ENCODE measurements at places on chromosomes 5 and 9. TPM values are rescaled to one million over a fixed set of nuclear protein-coding genes. Genes with fewer than 3 reads are reported as not detected.
A peak's percentile ranks its signal among the peaks of the same experiment; 100 is the strongest.

The KIF3A gene
- 19.9 TPM for total RNA-seq

DNA sequence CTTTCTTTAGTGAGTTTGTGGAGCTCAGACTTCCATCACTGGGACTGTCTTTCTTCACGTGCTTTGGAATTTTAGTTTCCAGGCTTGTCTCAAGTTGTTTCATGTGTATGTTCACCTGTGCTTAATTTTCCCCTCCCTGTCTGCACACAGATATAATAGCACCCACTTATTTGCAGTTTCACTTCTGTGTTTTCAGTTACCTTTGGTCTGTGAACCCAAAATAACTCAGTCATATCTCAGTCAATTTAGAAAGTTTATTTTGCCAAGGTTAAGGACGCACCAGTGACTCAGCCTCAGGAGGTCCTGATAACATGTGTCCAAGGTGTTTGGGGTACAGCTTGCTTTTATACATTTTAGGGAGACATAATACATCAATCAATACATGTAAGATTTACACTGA lies 330.4 kb downstream of the ICE1 start:
- DNase-seq, result no peak

GRCh38 chr9:136804509-136805206 lies 3.1 kb upstream of the RABL6 start:
- DNase-seq, result no peak

The TMCO6 gene
- 24.1 TPM for total RNA-seq

- no peak for DNase-seq
These were observed 393.1 kb downstream of the TMEM232 start for GRCh38 chr5:110333384-110333783.

- DNase-seq, result no peak
These were observed 81.2 kb upstream of the MAP3K1 start for GRCh38 chr5:56734091-56734694.

- peak; percentile 52 for DNase-seq
These were observed 14.7 kb downstream of the DIAPH1 start for GRCh38 chr5:141603923-141604717.

The OR2V1 gene
- not detected for total RNA-seq

GRCh38 chr9:98484162-98484561 lies 224.6 kb downstream of the GABBR2 start:
- DNase-seq, result no peak

DNA sequence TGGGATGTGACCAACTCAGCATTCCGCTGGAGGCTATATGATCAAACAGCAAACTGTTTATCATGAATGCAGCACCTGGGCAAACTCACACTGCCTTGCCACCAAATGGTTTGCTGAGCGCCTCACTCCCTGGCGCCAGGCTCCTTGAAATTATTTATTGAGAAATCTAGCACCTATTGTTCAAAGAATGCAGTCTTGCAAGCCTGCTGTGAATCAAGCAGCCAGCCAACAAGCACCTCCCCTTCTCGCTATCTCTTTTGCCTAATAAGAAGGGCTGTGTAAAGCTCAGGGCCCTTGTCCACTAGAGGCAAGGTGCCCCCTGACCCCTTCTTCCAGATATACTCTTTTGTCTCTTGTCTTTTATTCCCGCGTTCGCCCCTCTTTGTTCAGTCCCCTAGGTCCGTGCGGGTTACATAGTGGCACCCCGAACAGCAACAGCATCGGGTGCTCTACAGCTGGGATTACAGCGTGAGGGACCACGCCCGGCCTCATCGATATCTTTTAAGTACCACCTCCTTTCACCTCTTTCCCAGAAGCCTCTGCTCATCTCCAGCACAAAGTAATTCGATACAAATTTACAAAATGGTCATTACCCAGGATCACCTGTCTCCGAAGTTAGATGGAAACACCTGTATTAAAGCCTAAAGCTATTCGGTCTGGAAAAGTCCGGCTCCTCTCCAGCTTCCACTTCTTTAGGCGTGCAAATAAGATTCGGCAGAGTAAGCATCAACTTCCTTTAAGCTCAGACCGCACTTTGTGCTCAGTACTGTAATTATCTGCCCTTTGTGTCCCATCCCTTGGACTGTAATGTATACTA lies 896 bp downstream of the RIGI start:
- DNase-seq, result no peak

DNA sequence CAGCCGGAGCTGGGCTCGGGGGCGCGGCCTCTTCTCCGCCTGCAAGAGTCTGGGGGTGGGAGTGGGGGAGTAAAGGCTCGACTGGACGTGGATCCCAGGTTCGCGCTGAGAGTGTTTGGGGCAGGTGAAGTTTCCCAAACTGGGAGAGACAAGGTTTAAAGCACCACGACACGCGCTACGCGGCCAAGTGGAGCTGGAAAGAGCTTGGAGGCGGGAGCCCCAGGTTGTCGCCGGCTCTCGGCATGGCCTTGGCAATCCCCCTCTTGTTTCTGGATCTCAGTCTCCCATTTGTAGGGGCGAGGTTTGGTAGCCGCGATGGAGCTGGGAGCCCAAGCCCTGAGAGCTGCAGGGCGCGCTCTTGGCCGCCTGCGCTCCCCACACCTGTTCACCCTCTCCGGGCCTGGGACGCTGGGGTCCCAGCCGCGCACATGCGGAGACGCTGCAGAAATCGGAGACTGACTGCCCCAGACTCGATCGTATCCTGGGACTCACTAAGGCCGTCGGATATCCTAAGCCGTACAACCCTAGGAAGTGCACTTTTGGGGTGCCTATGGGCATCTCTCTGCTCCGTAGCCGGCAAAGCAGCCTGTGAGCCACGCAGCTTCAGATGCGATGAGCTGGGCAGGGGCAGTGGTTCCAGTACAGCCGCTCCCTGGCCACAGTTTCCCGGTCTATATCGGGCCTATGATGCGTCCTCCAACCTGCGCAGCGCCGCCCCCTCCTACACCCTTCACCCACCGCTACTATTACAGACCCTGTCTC lies 937 bp downstream of the TMOD1 start:
- DNase-seq, result peak; percentile 48

DNA sequence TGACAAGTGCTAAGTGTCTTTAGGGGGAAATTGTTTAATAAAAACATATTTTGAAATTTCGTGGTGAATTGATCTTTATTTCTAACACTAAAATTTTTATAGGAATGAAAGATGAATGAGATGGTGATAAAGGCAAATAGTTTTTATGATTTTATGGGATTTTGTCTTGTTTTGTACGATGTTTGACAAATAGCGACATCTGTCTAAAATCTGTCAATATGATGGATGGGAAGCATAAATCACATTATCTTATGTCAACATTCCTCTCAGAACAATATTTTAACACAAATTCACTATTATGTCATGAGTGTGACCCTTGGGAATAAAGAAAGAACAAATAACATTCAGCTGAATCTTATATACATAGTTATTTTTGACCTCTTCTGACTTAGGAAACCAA lies 852.0 kb upstream of the CDH6 start:
- no peak for DNase-seq

- DNase-seq, result no peak
These were observed 34.5 kb upstream of the LMNB1 start for GRCh38 chr5:126742425-126742824.

The JAKMIP2 gene
- total RNA-seq, result 1.3 TPM

DNA sequence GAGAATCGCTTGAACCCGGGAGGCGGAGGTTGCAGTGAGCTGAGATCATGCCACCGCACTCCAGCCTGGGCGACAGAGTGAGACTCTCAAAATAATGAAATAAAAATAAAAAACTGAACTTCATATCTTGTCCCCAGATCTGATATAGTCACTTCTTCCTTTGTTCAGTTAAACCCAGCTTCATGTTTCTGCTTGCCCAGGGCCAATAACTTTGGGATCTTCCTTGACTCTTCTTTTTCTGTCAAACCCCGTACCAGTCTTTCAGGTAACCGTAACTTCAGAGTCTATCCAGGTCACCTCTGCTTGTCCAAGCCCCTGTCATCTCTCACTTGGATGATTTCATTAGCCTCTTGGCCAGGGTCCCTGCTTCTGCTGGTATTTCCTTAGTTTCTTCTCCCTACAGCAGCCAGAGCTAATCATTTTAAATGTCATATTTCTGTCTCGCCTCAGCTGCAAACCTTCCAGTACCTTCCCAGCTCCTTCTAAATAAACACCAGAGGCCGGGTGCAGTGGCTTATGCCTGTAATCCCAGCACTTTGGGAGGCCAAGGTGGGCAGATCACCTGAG lies 19.7 kb upstream of the ABL1 start:
- no peak for DNase-seq

DNA sequence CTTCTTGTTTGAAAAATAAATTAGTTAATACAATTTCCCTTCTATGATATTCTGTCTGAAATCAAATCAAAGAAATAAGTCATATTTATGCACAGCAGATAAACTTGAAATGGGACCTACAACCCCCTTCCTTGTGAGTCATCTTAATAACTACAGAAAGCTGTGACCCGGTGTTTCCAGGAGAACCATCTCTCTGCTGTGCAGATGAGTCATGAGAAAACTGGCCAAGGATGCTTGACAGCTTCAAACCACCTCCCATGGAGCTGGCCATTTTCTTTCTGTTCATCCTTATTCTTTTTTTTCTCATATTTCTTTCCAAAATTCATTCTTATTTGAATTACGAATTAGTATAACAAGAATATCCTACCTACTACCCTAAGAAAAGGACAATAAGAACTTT lies 43.4 kb upstream of the NR4A3 start:
- DNase-seq, result no peak

DNA sequence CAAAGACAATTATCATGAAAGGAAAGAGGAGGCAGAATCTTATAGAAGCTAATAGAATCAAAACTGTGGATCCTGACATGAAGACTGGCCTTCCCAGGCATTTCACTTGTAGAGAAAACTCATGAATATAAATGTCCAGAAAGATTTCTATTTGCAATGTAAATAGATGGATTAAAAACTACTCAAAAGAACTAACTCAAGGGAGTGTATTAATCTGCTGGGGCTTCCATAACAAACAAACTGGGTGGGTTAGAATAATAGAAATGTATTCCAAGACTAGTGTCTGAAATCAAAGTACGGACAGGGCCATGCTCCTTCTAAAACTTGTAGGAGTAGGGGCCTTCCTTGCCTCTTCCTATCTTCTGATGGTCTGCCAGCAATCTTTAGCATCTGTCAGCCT lies 267.4 kb downstream of the ADAMTSL1 start:
- no peak for DNase-seq

The ZFP37 gene
- 4.3 TPM for total RNA-seq

The CCDC192 gene
- 1.2 TPM for total RNA-seq

The ELP1 gene
- 24.2 TPM for total RNA-seq

DNA sequence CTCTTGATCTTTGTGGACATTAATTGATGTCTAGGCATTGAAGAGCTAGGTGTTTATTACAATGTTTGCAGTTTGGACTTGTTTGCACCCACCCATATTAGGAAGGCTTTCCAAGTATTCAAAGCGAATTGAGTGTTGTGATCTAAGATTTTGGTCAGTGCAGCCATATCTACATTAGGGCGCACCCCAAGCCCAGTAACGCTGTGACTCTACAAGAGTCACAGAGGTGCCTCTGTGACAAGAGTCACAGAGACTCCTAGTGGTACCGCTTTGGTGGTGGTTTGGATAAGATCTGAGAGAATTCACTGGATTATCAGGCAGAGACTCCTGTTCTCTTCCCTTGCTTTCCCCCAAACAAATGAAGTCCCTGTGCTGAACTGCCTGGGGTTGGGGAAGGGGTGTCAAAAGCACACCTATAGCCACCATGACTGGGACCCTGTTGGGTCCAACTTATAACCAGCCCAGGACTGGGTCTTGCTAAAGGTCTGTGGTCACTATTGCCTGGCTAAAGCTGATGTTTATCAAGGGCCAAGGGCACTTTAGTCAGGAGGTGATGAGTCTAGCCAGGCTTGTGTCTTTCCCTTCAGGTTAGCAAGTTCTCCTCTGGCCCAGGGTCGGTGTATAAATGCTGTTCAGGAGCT lies 114.1 kb upstream of the RIOK2 start:
- DNase-seq, result no peak

DNA sequence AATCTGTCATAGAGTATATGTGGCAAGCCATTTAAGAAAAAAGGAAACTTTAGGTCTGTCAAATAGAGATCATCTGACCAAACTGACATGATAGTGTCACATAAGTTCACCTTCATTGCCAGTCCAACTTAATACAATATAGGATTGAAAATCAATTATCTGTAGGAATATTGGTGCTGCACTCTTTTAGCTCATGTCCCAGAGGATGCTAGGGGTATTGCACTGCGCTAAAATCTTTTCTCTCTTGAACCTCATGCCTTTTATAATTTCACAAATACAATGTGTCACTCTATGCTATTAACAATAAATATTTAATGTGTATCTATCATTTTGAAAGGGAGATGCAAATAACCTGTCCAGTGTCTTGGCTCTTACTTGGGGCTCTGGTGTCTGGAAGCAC lies 72.4 kb upstream of the FAM120A start:
- no peak for DNase-seq

- DNase-seq, result no peak
These were observed 7.3 kb downstream of the CRHBP start for GRCh38 chr5:76960004-76960625.

DNA sequence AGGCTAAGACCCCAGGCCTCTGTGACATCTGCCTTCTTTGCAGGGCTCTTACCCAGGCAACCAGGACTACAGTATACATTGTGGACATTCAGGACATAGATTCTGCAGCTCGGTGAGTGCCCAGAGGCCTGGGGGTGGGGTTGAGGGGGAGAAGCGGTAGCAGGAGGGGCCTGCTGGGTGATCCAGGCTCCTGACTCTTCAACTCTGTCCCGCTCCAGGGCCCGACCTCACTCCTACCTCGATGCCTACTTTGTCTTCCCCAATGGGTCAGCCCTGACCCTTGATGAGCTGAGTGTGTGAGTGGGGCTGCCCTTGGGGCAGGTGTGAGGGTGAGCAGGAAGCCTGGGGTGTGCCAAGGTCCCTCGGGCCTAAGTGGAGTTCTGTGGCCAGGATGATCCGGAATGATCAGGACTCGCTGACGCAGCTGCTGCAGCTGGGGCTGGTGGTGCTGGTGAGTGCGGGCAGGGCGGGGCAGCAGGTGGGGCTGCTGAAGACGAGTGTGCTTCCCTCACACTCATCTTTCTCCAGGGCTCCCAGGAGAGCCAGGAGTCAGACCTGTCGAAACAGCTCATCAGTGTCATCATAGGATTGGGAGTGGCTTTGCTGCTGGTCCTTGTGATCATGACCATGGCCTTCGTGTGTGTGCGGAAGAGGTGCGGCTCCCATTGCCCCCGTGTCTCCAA lies 19.8 kb downstream of the GPRIN1 start:
- DNase-seq, result no peak

DNA sequence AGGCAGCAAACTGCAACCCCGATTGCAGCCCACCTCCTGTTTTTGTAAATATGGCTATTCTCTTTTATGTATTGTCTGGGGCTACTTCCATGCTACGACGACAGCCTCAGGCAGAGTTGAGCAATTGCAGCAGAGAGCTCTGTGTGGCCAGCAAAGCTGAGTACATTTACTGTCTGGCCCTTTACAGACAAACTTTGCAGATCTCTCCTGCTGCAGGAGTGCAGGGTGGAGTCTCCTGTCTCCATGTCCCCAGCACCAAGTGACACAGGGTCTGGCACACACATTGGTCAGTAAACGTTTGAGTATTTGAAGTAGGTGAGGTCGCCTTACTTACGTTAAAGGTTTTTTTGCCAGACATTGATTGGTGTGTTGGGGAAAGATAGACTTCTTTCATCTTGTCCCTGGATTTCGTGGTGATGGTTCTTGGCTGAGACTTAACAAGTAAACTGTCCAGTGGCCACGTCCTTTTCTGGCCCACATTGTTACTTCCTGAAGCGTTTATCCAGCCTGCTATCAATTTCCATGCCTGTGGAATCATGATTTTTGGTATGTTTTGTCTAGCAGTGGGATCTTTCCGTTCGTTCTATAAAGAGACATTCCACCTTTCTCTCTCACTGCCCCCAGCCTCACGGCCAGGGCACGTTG lies 27.2 kb downstream of the PRRC2B start:
- DNase-seq, result no peak

All from ureter (tissue), 1 donor.